ENCODE measurements at places on chromosomes 12 and 14.

DNA sequence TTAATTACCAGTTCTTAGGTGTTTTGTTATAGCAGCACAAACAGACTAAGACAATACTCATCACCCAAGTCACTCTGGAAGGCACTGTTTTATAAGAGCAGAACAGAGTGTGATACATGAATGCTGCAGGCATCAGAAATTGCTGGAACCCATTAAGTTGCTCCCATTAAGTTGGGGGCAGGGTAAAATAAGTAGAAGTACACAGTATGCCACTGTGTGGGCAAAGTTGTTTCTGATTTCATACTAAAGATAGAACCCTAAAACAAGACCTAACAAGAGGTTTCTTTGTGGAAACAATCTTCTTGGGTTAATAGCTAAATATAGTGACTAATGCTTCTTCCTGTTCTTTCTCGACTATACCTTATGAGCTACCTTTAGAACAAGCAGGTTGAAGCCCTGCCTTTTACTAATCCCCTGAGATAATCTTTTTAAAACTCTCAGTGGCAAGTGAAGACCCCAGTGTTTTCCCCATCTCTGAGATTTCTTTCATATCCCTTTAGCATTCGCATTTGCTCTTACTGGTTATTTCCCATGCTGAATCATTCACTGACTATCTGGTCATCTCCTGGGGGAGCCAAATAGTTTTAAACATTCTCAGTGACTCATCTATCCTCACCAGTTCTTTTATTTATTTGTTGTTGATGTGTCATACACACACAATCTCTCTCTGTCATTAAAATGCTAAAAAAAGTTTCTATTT, 52.3 kb downstream of the SOCS2 start:
- DNase-seq, result no peak

DNA sequence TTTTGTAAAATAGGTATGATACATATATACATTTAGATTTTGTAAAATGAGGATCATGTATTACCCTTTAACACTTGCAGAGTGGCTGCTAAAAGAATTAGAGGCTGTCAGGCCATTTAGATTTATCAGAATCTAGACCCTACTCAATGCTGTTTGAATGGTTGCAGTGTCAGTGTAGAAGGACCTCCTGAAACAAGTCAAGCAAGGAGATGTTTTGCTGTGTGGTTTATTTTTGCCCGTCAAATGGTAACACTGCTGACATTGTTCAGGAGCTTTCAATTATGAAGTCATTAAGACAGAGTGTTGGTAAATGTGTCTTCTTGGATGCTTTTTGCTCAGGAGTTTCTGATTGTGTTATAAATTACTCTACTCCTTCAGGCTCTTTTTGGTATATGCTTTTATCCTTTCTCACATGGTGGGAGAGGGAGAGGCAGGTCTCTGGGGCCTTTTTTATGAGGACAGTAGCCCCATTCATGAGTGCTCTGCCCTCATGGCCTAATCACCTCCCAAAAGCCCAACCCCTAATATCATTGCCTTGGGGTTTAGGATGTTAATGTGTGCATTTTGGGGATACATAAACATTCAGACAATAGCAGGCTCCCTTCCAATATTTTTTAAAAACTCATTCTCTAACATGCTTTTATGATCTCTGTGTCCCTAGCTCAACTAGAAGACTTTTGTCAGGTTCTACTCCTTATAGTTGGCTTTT, 16.5 kb downstream of the EID3 start:
- DNase-seq, result no peak

GRCh38 chr12:65525491-65526141, 247.1 kb downstream of the MSRB3 start:
- no peak for DNase-seq

DNA sequence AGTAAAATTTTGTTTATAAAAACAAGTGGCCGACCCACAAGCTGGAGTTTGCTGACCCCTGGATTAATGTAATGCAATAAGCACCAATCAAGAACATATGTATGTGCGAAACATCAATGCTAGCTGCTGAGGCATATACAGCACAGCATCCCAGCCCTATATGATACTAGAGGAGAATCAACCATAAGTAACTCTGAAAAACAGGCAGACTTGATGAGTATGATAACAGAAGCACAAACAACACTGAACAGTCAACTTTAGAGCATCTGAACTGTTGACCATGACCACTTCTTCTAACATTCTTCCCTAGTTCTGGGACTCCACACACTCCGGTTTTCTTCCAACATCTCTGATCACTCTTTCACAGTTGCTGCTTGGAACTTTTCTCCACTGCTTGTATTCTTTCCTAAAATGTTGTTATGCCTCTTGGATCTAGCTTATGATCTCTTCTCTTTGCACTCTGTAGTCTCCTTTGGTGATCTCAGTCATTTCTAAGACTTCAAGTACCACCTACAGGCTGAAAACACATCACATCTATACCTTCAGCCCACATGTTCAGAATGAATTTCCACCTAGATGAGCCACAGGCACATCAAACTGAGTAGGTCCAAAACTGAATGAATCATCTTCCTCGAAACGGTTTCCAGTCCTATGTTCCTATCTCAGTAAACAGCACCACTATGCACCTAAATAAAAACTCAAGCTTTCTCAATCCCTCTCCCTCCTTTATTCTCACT, 57.2 kb downstream of the STXBP6 start:
- DNase-seq, result no peak

All from renal pelvis (tissue), 12 donors.